Fibroblast of the aortic adventitia (primary cell): ENCODE measurements at places on chromosomes 2 and 18.

DNA sequence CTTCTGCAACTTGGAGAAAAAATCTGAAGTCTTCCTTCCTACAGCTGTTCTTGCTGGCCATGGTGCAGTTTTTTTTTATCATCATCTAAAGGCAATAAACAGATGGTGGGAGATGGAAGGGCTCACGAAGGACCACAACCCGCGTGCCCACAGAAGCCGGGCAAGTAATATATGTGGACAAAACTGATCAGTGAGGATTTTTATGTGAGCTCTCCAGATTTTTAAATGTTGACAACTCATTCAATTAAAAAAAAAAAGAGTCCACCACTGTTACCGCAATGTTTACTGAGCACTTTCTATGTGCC lies 55.9 kb upstream of the CREB1 start:
- no peak for DNase-seq

DNA sequence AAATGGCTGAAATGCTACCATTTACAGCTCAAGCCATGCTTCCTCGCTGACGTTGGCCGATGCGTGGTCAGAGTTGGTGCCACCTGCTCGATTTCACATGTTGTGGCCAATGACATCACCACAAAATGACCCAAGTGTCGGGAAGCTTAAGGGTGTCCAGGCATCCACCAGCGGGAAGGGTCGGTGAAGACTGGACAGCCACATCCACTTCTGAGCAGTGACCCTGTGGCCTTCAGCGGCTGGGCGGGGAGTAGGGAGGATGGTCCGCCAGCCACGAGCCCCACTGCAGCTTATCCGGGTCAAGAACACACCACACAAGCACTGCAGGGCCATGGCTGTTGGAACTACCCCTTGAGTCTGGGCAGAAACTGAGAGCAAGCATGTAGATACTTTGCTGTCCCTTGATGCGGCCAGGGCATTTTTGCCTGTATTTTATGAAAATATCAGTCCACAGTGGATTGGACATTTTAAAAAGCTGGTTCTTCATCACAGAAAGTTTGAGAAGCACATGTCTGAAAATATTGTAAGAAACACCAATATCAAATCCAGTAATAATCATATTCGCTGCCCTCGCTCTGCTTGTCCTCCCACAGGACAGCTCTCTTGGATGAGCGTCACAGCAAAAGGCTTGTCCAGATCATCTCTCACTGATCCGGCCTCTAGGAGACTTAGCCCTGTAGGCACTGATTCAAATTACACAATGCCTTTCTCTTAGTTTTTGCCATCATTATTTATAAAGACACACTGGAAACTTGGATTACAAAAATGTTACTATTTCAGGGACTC lies 174.0 kb downstream of the TWIST2 start:
- no peak for DNase-seq

- DNase-seq: no peak
Measured at GRCh38 chr2:143694335-143694734, 565.1 kb downstream of the ARHGAP15 start.

- peak; percentile 81 for DNase-seq
Measured at GRCh38 chr2:12262681-12263436, 453.9 kb upstream of the TRIB2 start.

GRCh38 chr2:157182834-157183396 lies 74.6 kb upstream of the GALNT5 start:
- peak; percentile 89 for DNase-seq

GRCh38 chr18:55821219-55821618 lies 233.2 kb upstream of the TCF4 start:
- peak; percentile 65 for DNase-seq

GRCh38 chr2:78644854-78645253 lies 380.6 kb upstream of the REG3G start:
- DNase-seq: no peak

- no peak for DNase-seq
Measured at GRCh38 chr18:73719611-73720010, 428.0 kb downstream of the FBXO15 start.

GRCh38 chr2:72457801-72458516 lies 310.3 kb upstream of the CYP26B1 start:
- peak; percentile 49 for DNase-seq
